ENCODE measurements at places on chromosomes 11 and 22.

DNA sequence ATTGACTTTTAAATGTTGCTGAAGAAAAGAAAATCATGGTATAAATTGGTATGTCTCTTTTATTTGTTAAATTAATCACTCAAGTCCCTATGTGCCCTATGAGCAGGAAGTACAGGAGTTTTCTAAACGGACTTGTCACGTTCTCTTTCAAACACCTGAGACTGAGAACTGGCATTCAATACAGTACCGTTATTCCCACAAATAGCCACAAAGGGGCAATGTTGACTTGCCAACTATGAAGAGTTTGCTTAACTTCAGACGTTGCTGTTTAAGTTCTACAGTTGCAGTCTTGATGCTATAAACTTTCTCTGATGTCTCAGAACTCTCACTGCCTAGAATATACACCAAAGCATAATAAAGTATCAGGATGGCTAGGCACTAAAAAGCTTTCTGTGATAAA, 7.6 kb downstream of the OR56A1 start:
- peak; percentile 52 for DNase-seq

DNA sequence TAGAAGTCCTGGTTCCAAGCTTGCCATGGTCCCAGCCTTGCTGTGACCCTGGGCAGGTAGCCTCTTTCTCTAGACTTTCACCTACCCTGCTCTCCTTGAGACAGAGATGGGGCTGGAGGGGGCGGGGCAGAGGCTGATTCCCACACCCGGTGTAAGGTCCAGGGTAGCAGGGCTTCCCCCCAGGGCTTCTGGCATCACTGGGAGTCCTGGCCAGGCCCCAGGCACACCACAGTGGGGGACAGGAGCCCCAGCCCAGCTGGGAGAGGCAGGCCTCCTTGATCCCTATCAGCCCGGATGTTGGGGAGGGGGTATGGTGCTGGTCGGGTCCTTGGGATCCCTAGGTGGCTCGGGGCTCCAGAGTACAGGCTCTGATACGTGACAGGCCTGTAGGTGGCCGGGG, 1.7 kb upstream of the NUDT8 start:
- no peak for DNase-seq

DNA sequence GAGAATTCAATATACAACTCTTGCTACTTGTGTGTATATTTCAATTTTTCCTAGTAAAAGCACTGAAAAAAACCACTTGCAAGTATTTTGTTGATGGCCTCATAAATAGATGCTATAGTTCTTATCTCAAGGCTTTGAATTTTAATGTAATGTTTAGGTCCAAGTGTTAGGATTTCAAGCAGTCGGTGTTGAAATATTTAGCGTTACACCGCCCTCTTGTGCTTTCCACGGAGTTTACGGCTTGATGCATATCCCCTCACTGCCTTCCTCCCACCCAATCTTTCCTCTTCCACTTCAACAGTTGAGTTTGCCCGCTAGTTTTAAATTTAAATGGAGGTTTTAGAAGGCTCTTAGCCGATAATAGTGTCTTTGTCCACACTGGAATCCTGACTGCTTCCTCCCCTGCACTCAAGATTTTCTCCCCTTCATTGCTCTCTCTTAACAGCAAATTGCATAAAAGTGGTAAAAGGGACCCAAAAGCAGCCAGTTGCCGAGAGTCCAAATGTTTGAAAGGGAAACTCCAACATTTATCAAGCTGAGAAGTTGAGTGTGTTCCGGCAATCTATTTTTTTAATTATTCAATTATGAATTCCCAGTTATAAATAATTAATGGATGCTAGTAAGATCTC, 25.9 kb upstream of the HTATIP2 start:
- DNase-seq = no peak

DNA sequence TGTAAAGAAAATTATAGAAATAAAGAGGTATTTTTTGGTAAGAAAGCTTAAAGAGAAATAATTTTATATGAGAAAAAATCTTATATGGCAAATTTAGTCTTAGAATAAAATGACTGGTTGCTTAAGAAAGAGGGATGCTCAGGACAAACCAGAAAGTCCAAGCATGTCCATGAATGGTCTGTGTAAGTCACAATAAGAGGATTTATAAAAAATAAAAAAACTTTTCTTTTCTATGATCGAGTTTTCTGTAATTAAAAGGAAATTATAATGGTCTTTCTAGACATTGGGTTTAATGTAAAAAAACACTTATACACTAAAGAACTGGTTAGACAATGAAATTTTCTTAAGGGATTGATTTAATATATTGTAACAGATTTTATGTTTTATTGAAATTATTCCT, 819.6 kb downstream of the TBC1D22A start:
- DNase-seq = no peak

DNA sequence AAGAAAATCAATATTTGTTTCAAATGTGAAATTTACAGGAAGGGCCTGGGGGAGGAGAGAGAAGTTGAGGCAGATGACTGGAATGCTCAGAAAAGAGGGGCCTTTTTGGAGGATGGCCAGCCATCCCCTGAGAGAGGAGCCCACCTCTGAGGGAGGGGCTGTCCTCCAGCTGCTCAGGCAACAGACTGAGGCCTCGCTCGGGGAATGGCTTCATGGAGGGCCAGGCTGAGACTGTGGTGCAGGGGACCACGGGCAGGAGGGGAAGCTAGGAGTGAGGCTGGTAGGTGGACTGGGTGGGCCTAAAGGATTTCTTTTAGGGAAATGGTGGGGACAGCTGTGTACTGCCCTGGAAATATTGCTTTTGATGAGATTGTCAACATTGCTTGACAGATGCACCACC, 73.5 kb upstream of the CADM1 start:
- DNase-seq = no peak

GRCh38 chr11:131118247-131118646, 202.0 kb upstream of the SNX19 start:
- DNase-seq = no peak

GRCh38 chr11:120517801-120518291, 6.3 kb downstream of the GRIK4 start:
- DNase-seq = no peak

DNA sequence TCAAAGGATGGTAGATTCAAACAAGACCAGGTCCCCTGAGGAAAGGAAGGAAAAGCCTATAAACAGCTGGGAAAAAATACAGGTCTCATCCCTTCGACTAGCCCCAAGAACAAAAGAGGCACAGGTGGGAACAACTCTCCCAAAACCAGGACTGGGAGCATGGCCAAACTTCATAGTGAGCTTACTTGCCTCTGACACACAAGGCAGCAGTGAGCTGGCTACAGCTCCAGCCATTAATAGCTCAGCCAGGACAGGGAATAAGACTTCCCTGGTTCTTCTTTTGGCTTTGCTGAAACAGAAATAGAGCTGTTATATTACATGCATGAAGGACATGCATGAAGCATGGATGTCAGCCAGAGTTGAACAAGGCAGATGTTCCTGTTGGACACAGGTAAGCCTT, at the start of gene OR10A2:
OR10A2 (plus strand) TSS at position 97 of the 400 bp plus-strand sequence. CDS start 6,698 bp downstream, outside the sequence.
- DNase-seq = no peak

DNA sequence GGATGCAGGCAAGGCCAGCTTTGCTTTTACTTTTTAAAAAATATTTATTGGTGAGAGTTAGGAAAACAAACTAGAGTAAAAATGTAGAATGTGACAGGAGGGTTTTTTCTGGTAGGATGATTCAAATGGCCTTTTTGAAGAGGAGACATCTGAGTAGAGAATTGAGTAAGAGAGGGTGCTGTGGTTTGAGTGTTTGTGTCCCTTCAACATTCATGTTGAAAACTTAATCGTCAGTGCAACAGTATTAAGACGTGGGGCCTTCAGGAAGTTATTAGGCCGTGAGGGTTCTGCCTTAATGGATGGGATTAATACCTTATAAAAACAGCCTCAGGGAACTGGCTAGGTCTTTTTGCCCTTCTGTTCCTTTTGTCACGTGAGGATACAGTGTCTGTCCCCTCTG, 288.8 kb upstream of the C11orf87 start:
- DNase-seq = no peak

DNA sequence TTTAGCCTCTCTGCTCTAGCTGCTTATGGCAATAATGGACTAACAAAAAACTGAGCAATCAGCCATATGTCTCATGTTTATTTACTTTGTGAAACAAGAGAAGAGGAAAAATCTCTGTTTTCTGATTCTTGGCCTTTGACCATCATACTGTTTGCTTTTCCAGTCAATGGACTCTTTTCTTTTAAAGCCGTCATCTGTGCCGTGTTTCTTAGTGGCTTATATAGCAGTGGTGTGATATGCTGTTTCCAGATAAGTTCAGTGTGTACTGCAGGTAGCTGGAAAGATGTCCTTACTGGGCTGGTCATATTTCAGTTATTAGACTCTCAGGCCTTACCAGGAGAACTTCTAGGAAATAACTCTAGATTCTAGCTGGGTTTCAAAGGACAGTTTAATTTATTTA, 33.6 kb upstream of the TECTA start:
- no peak for DNase-seq

DNA sequence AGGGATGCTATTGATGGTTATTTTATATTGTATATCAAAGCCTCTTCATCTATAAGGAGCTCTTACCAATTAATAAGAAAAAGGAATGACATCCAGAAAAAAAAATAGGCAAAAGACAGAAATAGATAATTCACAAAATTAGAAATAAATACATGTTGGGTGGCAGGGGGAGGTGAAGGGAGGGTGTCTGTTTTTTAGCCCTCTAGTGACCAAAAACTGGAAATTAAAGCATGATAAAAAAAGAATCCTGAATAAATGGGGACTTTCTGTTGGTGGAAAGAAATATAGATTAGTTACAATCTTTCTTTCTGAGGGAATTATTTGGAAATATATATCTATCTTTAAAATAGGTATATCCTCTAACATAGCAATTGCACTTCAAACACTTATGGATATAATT, 42.0 kb upstream of the TTC36 start:
- no peak for DNase-seq

DNA sequence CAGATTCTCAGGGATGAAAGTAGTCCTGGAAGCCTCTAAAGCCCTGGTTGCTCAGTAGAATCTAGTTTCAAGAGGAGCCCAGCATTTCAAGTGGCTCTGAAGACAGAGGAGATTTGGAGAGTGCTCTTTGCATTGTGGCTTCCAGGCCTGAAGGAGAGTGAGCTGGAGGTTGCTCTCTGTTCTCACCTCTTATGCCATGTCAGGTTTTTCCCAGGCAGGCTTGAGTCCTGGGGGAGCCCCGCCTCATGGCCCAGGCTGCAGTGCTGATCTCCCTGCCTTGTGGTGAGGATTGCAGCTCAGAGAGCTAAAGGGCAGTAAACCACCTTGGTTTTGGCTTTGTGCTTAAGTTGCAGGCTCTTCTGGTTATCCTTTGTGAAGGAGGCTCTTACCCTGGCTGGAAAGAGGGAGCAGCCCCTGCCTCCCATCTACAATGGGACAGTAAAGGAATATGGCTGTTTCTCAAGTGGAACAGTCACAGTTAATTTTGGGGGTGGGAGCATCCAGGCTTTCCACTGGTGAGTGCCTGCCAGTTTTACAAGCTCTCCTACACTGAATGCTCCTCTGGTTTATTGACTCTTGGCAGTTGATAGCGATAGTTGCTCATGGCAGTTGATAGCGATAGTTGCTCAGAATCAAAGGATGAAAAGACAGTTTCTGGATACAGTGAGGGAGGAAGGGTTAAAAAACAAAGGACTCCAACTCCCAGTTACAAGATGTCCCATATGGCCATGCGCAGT, 32.6 kb downstream of the RCOR2 start:
- no peak for DNase-seq

DNA sequence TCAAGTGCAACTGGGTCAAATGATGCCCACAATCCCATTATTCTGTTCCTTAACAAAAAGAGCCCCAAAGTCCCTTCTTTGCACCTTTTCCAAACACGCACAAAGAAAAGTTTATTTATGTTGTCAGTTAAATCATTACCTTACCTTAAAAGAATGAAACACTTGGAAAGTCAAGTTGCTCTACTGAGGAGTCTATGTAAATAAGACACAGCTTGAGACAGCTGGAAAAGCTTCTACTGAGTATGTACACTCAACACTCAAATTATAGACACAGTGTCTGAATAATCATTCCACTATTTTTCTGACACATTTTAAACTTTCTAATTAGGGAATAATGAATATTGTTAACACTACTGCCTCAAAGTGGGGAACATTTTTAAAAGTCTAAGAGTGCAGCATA, 21.6 kb upstream of the PHLDA2 start:
- no peak for DNase-seq

GRCh38 chr22:41458161-41458728, 10.2 kb downstream of the PHF5A start:
- no peak for DNase-seq

GRCh38 chr22:39946126-39946502, 14.1 kb upstream of the TMA7B start:
- no peak for DNase-seq

GRCh38 chr22:30948930-30949342, 19.6 kb downstream of the MORC2 start:
- no peak for DNase-seq

- no peak for DNase-seq
These were observed 152.7 kb upstream of the BLID start for GRCh38 chr11:122268601-122269130.

GRCh38 chr11:78901831-78902230, 327.2 kb upstream of the NARS2 start:
- no peak for DNase-seq

- DNase-seq = no peak
These were observed 80.2 kb downstream of the PLEKHA7 start for GRCh38 chr11:16933756-16934603.

GRCh38 chr22:23216461-23217170, 36.3 kb downstream of the BCR start:
- DNase-seq = no peak

GRCh38 chr11:95512682-95513081, 276.9 kb downstream of the FAM76B start:
- DNase-seq = peak; percentile 81

GRCh38 chr11:100247704-100248103, 439.4 kb upstream of the ARHGAP42 start:
- DNase-seq = no peak

- peak; percentile 54 for DNase-seq
These were observed 26.2 kb downstream of the TCP11L1 start for GRCh38 chr11:33065445-33066178.

DNA sequence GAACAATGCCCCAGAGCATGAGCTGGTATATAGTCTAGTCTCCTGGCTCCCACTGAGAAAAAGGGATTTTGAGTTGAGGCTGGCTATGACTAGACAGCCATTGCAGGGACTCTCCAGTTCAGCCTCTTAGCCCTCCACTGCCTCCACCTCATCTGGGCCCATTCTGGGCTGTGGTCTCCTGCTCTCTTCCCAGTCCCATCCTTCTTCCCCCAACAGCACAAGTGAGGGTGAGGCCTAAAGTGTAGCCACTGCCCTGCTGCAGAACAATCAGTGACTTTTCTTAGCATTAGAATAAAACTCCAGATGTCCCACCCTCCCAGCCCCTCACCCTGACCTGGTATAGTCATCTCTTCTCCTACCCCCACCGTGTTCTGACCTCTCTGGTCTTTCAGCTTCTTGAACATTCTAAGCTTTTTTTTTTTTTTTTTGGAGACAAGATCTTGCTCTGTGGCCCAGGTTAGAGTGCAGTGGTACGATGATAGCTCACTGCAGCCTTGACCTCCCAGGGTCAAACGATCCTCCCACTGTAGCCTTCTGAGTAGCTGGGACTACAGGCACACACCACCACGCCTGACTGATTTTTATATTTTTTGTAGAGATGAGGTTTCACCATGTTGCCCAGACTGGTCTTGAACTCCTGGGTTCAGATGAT, 4.3 kb downstream of the MED15 start:
- DNase-seq = no peak
